ENCODE measurements at places on chromosomes 1 and 21. TPM values are rescaled to one million over a fixed set of nuclear protein-coding genes. Genes with fewer than 3 reads are reported as not detected.

DNA sequence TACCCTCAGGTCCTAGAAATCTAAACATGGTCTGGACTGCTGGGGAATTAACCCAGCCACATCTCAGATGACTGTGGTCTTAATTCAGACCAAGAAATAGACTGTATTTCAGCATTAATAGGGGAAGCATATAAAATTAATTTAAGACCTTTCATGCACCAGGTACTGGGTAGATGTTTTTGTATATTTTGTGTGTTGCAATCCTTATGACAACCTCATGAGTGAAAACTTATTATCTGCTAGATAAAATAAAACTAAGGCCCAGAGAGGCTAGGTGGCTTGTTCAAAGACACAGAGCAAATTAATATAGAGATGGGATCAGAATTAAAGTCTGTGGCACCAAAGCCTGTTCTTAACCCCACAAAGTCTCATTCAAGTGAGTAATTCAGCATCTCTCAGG lies 40.1 kb downstream of the OPTC start:
- DNase-seq, result no peak

- DNase-seq, result no peak
Observed at GRCh38 chr1:147551036-147551435, 9.7 kb downstream of the BCL9 start.

DNA sequence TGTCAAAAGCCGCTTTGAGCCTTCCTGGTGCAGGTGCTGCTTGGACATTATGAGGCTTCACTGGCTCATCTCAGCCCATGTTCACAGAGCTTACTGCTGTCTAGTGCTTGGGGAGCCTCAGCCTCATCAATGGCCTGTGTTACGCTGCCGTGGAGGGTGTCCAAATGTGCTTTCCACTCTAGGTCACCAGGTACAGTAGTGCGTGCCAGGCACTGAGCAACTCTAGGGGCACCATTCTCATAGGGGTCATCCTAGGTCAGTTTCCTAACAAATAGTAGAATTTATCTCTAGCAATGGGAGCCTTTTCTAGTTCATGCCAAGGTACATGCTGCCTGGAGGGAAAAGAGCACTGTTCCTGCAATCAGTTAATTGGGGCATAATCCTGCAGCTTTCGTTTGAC lies 193.8 kb downstream of the DYRK1A start:
- no peak for DNase-seq

GRCh38 chr1:161166669-161167548 lies 683 bp downstream of the PPOX start:
- DNase-seq, result no peak

DNA sequence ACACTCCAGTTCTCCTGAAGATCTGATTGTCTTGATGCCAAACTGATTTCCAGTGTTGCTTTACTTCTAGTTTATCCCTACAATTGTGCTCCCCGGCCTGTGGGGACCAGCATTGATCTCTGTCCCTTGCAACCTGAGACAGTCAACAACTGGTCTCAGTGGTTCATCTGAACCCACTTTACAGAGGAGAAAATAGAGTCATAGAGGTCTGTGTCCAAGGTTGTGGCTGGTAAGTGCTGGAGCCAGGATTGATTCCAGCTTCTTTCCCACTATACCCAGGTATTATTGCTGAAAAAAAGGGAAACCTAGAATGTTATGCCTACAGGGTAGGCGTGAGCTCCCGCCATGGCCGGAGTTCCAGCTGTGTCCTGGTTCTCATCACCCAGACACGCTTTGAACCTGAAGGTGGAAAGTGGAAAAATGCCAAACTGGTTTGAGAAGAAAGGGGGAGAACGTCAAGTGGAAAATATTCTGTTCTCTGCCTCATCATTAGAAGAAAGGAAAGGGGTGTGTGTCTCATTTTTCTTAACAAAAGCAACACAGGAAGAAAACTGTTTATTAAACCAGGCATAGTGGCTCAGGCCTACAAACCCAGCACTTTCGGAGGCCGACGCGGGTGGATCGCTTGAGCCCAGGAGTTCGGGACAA lies 60.7 kb upstream of the ITPKB start:
- no peak for DNase-seq

- DNase-seq, result no peak
Observed at GRCh38 chr1:36590264-36590663, 107.6 kb upstream of the CSF3R start.

GRCh38 chr1:235639226-235640205 lies 10.1 kb downstream of the GNG4 start:
- DNase-seq, result no peak

- DNase-seq, result no peak
Observed at GRCh38 chr1:233151861-233152260, 143.7 kb downstream of the PCNX2 start.

GRCh38 chr1:207918011-207918410 lies 7.1 kb upstream of the CD34 start:
- no peak for DNase-seq

ASTN1 gene
- not detected for total RNA-seq

ESPN gene
- total RNA-seq, result 0.96 TPM

ITGB2 gene
- total RNA-seq, result not detected
